ENCODE measurements at places on chromosomes 3 and 15. TPM values are rescaled to one million over a fixed set of nuclear protein-coding genes. Genes with fewer than 3 reads are reported as not detected.

DNA sequence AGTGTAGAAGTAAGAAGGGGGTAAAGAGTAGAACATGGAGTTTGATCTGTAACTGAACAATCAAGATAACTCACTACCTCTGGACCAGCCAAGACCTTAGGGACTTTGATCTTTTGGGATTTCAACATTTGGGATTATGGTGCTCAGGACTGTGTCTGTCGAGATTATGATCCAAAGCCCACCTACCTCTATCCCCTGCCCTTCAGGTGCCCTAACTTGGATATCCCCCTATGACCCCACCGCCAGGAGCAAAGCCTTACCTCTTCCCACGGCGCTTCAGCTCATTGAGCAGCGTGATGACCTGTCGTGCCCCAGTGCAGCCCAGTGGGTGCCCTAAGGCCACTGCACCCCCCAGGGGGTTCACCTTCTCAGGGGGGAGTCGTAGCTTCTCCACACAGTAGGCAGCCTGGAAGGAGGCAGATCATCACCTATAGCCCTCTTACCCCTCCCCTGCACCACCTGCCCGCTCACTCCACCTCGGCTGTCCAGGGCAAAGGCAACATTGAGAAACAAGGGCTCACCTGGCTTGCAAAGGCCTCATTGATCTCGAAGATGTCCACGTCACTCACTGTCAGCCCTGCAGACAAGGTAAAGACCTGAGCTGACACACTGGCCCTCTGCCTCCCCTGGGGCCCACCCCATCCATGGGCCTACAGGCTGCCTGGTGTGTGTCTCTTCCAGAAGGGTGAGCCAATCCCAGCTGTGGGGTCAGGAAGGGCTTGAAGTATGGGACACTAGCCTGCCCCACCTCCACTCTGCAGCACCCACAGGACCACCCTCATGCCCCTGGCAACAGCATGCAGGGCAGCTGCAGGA lies 11.4 kb downstream of the ACAA1 start:
- H3K27me3 ChIP-seq, result no peaks in the 10 kb centered on the region
- peak overlapping the region; percentile 43 for H3K27ac ChIP-seq
- peaks cover 5% of the 10 kb centered on the region for H3K36me3 ChIP-seq
- H3K4me1 ChIP-seq, result peaks cover 23% of the 10 kb centered on the region
- DNase-seq, result no peak

- no peak for DNase-seq
- H3K4me3 ChIP-seq, result no peak overlapping the region
- H3K27ac ChIP-seq, result no peak overlapping the region
- peaks cover 3% of the 10 kb centered on the region for H3K36me3 ChIP-seq
- peaks cover 26% of the 10 kb centered on the region for H3K4me1 ChIP-seq
Observed at GRCh38 chr3:127678315-127678599, 5.5 kb downstream of the ABTB1 start.

GRCh38 chr15:96578393-96578792 lies 247.9 kb downstream of the NR2F2 start:
- DNase-seq, result no peak
- no peaks in the 10 kb centered on the region for H3K36me3 ChIP-seq
- H3K4me3 ChIP-seq, result no peak overlapping the region
- H3K27ac ChIP-seq, result no peak overlapping the region
- no peaks in the 10 kb centered on the region for H3K27me3 ChIP-seq

DNA sequence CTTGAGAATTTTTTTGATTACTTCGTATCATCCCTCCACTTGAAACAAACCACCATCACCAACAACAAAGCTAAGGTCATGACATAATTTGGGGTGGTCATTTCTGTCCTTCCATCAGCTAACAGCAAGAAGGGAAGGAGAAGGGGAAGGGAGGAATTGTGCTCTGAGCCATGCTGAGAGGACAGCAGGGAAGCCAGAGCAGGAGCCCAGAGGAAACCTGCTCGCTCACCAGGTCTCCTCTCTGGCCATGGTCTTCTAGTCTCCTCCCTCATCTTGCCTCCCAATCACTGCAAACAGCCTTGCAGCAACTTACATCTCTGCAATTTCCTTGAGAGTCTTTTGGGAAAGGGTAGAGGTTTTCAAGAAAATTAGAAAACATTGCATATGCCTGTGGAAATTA lies 196.7 kb downstream of the SSR3 start:
- H3K36me3 ChIP-seq, result no peaks in the 10 kb centered on the region
- DNase-seq, result no peak
- peaks cover 2% of the 10 kb centered on the region for H3K4me1 ChIP-seq
- H3K27ac ChIP-seq, result no peak overlapping the region

GRCh38 chr15:87219650-87220615 lies 1036.6 kb downstream of the NTRK3 start:
- no peaks in the 10 kb centered on the region for H3K36me3 ChIP-seq
- no peak overlapping the region for H3K27ac ChIP-seq
- H3K4me1 ChIP-seq, result no peaks in the 10 kb centered on the region

GRCh38 chr3:43515970-43516635 lies 105.7 kb downstream of the ANO10 start:
- H3K27ac ChIP-seq, result no peak overlapping the region
- H3K4me3 ChIP-seq, result no peak overlapping the region
- H3K36me3 ChIP-seq, result no peaks in the 10 kb centered on the region
- peaks cover 2% of the 10 kb centered on the region for H3K4me1 ChIP-seq
- DNase-seq, result no peak

DNA sequence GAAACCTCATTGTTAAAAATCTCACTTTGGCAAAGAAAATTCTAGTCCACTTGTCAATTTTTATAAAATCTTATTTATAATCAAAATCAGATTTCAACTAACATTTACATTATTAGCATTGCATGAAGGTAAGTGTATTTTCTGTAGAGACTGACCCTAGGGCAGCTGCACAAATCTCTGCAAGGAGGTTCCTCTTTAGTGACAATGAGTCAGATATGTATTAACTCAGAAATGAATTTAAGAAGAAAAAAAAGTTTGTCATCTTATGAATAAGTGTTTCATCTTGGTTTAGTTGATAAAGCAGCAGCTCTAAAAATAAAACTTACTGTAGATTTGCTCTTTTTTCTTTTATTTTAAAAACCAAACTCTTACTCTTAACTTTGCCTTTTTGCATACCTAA lies 9.0 kb upstream of the GNB4 start:
- peaks cover 60% of the 10 kb centered on the region for H3K27me3 ChIP-seq
- no peak overlapping the region for H3K4me3 ChIP-seq

GRCh38 chr3:25125201-25125600 lies 302.9 kb upstream of the RARB start:
- H3K36me3 ChIP-seq, result no peaks in the 10 kb centered on the region
- no peaks in the 10 kb centered on the region for H3K4me1 ChIP-seq

Gene DAPK2
- 2.7 TPM for total RNA-seq

Measured in T-helper 17 cell (primary cell).